ENCODE measurements at places on chromosomes 1 and 21.

- no peak for DNase-seq
These were observed 66.6 kb downstream of the TPR start for GRCh38 chr1:186308264-186309060.

- DNase-seq, result peak; percentile 33
These were observed 20.0 kb downstream of the IBA57 start for GRCh38 chr1:228185641-228185965.

GRCh38 chr1:248834343-248834940 lies 3.6 kb upstream of the ZNF672 start:
- DNase-seq, result no peak

DNA sequence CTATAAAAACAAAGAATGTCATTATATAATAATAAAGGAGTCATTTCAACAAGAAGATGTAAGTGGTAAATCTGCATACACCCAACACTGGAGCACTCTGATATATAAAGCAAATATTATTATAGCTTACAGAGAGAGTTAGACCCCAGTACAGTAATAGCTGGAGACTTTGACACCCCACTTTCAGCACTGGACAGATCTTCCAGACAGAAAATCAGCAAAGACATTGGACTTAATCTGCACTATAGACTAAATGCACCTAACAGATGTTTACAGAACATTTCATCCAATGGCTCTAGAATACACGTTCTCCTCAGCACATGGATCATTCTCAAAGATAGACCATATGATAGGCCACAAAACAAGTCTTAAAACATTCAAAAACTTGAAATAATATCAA lies 20.0 kb upstream of the KCNH1 start:
- no peak for DNase-seq

DNA sequence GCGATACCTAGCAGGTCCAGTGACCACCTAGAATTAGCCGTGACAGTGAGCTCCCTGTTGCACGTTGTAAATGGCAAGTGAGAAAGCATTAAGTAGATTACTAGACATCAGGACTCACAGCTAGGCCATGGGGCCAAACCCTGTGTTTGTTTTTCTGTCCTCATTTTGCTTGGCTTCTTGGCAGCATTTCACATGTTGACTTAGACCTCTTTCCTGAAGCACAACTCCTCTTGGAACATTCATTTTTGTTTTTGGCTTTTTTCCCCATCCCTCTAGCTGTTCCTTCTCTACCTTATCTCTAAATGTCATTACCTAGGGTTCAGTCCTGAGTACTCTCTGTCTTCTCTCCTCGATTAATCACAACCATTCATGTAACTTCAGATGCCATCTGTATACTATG lies 16.9 kb upstream of the PTPN14 start:
- no peak for DNase-seq

GRCh38 chr1:4851385-4852065 lies 197.1 kb downstream of the AJAP1 start:
- DNase-seq, result no peak

- no peak for DNase-seq
These were observed 42.4 kb upstream of the GRHL3 start for GRCh38 chr1:24276791-24277190.

DNA sequence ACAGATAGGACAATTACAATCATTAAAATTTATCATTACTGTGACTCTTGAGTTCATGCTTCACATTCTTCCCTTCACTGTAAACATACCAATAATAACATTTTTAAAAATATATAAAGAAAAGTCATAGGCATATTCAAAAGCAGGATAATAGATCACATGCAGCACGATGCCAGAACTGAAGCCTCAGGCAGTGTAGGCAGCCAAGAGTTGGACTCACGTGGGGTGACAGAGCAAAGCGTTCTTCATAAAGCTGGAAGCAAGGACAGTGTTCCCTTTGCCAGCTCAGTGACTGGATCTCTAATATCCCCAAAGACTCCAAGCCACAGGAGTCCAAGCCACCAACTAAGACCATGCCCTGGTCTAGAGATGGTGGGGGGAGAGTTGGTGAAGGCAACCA lies 77.7 kb downstream of the ODF2L start:
- no peak for DNase-seq

GRCh38 chr1:180918519-180918918 lies 5.8 kb downstream of the KIAA1614 start:
- no peak for DNase-seq

DNA sequence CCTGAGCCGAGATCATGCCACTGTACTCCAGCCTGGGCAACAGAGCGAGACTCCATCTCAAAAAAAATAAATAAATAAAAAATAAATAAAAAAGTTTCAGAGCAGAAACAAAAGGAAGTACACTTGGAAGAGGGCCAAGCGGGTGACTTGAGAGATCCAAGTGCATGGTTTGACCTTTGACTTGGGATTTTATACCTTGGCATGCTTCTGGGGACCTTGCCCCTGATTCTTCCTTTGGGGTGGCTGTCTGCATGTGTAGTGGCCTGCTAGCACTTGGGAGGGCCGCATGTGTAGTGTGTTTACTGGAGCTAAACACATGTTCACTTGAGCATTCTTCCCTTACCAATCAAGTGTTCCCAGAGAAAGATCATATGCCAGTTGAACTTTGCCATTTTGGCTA lies 114.0 kb downstream of the DTL start:
- DNase-seq, result no peak

DNA sequence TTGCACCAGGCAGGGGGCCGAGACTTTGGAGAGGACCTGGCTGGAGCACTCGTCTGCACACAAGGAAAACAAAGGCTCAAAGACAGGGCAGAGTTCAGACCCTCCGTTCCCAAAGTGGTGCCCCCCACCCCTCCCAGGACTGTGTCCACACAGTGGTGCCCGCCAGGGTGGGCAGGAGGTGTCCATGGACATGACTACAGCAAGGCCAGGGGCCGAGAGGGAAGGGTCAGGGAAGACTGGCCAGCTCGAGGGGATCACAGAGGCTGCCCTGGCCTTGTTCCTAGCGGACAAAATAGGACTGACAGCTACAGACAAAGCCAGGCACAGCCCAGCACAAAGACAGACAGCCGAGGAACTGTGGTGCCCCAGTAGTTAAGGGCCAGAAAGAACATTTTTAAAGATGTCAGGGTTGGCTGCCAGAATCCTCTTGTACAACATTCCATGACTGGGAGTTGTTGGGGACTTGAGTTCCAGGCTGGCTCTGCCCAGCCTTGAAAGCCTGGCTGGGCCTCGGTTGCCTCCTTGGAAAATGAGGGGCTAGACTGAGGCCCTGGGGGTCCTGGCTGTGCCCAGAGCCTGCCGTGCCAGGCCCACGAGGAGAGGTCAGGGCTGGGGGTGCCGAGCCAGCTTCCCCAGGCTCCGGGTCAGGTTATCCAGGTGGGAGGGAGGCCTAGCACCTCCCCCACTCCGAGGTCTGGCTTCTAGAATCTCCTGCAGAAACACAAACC lies 63.7 kb downstream of the SLX9 start:
- no peak for DNase-seq

DNA sequence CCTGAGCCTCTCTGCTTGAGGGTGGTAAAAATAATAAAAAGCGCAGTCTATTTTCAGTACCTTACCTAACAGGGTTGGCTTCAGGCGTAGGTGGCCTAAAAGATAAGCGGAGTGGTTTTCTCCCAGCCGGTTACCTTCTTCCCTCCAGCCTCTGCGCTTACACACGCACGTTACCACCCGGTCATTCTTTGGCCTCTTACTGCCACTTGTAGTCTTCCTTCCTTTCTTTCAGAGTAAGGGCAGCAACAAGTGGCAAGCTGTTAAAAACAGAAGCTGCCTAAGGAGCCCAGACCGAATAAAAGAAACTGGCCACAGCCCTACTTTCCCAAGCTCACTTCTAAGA lies 35.4 kb downstream of the CLCA1 start:
- no peak for DNase-seq

DNA sequence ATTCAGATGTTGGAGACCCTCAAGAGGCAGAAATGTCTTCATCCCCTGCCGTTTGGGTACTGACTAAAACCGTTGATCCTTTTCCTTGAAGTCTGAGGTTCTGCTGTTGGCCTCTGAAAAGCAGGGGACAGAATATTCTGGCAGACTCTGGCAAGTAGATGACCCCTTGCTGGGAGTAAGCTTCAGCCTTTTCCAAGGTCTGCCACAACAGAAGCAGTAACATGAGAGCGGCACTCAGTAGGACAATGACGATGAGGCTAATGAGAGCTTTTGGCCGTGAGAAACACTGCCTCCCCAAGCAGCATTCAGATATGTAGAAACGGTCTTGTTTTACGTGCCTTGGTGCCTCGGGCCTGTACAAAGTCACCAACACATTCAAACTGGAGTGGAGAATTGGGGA lies 143.7 kb downstream of the ST6GALNAC5 start:
- DNase-seq, result no peak

- DNase-seq, result peak; percentile 46
These were observed 138.4 kb downstream of the SYT2 start for GRCh38 chr1:202571719-202572339.

DNA sequence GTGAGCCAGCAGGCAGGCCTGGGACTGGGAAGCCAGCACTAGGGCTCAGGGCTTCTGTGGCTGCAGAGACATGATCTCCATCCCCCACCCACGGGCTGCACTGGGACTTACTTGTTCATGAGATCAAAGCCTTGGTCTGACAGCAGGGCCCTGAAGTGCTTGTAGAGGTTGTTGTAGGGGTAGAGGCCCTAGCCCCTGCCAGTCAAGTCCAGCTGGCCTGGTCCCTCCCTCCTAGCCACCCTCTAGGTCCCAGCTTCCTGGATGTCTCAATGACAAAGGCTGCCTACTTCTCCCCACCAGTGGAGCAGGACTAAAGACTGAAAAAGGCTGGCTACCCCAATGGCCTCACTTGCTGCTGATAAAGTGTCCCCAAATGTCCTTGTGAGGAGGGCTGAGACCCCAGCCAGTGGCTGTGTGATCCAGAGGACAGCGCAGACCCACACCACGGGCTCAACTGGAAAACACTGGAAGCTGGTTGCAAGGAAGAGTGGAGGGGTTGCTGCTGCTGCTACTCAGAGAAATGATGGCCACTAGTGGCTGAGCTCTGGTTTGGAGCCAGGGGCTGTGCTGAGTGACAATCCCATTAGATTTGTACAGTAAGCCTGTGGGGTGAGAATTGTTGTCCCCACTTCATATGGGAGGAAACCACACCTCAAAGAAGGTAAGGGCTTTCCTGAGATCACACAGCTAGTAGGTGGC lies 1.4 kb downstream of the HTR1D start:
- DNase-seq, result no peak

- no peak for DNase-seq
These were observed at the start of gene FNDC5 for GRCh38 chr1:32870615-32871363. TSS of gene FNDC5 (minus strand) at chr1:32870912.

- DNase-seq, result no peak
These were observed 2.3 kb downstream of the KCNC4 start for GRCh38 chr1:110212169-110213142.

GRCh38 chr1:117828201-117828600 lies 101.2 kb downstream of the GDAP2 start:
- no peak for DNase-seq

GRCh38 chr1:114113411-114114184 lies 40.1 kb downstream of the SYT6 start:
- no peak for DNase-seq

GRCh38 chr1:37513795-37514349 lies 694 bp downstream of the MEAF6 start:
- DNase-seq, result peak; percentile 42

DNA sequence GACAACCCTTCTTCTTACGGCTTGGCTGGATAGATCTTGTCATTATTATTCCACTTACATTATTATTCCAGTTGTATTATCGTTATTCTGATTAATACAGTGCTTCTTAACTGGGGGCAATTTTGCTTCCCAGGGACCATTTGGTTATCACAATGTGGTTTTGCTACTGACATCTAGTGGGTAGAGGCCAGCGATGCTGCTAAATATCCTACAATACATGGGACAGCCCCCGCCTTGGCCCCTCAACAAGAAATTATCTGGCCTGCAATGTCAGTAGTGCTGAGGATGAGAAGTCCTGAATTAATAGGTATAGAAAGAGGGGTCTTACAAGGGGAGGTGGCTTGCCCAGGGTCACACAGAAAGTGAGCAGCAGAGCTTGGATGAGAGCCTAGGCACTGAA lies 105.6 kb downstream of the PTPRU start:
- DNase-seq, result no peak

- DNase-seq, result peak; percentile 71
These were observed 46.1 kb upstream of the BACE2 start for GRCh38 chr21:41121785-41122415.

DNA sequence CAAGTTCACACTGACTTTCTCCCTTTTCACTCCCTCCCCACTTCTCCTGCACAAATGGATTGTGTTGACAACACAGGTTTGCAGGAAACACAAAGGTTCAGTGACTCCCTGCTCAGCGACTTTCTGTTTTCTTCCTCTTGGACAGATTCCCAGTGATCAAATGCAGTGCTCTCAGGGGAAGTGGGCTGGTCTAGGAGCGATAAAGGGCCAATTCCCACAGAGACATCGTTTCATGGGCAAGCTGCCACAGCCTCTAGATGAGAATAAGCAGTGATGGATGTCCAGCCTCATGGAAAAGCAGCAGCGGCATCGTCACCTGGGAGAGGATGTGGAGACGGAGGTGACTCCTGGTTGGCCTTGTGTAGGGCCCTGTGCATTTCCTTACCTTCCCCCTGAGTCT lies 30.6 kb downstream of the FYB2 start:
- DNase-seq, result no peak

GRCh38 chr1:213268221-213268620 lies 217.2 kb downstream of the RPS6KC1 start:
- DNase-seq, result no peak

DNA sequence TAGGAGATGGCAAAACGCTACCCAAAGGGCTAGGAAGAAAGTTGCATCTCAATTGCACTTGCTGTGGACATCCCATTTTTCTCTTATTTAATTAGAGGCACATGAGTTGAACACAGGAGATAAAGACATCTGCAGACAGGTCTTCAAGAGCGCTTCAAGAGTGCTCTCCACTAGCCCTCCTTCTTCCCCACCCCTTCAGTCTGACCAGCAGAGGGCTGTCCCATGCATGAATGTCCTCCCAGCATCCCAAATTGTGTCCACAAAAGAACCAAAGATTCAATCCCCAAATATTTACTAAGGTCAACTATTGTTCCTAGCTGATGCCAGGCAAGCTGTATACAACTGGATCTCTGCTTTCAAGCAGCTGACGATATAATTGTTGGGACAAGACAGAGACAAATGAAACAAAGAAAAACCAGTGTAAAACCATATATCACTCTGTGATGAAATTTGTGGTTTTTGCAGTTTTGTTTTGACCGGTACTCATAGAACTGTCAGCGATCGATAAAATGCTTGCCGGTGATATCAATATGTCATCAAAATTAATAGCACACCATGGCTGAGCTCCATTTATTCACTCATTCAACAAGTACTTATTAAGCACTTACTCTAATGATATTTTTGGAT lies 174.2 kb downstream of the TNR start:
- peak; percentile 11 for DNase-seq

- DNase-seq, result no peak
These were observed 52.1 kb downstream of the OBSCN start for GRCh38 chr1:228259951-228260350.

GRCh38 chr1:48966583-48966982 lies 189.9 kb upstream of the BEND5 start:
- DNase-seq, result no peak

- DNase-seq, result no peak
These were observed 4.0 kb upstream of the CDA start for GRCh38 chr1:20584890-20585289.

- DNase-seq, result no peak
These were observed 18.1 kb downstream of the VASH2 start for GRCh38 chr1:212968368-212968863.

GRCh38 chr1:33984906-33985565 lies 121.2 kb downstream of the HMGB4 start:
- no peak for DNase-seq
